ENCODE measurements at places on chromosomes 3 and 15.

DNA sequence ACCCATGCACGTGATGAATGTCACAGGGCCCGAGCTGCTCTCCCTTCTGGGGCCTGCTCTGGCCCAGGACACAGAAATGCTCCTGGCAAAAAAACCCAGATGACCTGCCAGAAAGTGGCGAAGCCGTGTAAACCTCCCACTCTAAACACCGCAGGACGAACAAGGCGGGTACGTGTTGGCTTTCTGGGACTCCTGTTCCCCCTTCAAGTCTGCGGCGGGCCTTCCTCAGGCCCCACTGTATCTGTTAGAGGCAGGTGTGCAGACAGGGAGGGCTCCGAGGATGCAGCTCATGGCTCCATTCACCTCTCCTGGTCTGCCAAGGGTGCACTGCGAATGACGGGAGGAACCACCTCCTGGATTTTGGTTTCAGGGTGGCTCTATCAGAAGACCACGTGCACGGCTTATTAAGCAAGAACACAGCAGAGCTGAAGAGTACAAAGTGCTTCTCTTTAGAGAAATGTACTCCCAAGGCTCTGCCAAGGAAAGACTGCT, 173.8 kb downstream of the ADAMTS17 start:
- DNase-seq, result no peak

DNA sequence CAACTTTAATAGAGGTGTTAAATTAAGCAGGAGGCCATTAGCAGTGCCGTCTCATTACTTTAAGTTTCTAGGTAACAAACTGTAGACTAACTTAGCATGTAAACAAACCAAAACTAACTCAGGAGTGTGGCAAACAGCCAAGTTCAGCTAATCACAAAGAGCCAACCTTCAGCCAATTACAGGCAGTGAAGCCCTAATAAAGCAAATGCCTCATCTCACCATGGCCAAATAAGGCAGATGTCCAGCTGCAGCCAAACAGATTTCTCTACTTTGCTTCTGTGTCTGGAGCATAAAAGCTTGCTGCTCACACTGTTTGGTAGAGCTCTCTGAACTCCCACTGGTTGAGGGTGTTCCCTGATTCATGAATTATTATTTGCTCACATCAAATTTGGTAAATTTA, 835.4 kb upstream of the GBE1 start:
- DNase-seq, result no peak

- DNase-seq, result peak; percentile 61
Measured at GRCh38 chr3:15654891-15655290, 53.3 kb downstream of the BTD start.

GRCh38 chr3:77071364-77071763, 31.5 kb downstream of the ROBO2 start:
- no peak for DNase-seq

GRCh38 chr15:91284758-91285466, 184.9 kb downstream of the SV2B start:
- DNase-seq, result no peak

DNA sequence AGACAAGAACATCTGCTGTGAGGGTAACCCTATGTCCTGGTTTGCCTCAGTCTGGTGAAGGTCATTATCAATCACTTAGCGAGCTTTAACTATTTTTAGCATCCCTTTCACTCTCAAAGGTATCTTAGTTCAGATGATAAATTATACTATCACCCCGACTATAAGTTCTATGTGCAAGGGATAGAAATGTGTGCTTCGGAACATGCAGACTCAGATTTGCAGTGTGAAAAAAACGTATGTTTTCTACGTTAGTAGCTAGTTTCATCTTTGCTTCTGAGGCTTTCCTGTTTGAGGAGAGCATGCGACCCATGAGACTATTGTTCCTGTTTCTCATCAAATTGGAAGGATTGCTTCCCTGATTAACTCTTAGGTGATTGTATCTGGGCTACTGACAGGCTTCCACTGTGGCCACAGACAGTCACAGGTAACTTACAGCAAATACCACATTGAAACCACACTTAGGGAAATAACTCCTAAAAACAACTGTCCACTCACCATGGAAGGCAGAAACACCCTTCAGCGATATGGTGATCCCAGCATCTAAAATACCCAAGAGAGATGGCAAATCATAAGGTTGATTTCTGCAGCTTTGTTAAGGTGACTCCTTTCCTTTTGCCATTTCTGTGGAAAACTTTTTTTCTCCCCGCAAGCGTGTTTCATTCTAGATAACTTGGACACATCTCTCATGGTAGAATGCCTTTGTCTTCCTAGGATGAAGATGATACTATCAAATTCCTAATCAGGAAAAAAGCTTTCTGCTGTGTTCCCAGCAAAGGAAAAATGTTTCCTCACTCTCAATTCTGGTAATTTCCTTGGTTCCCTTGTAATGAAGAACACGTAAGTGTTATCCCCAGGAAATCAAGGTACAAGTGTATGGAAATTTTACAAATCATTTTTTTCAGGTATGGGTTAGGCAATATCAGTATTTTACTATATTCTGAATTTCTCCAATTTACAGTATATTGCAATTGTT, 5.2 kb downstream of the GCSAM start:
- no peak for DNase-seq

- no peak for DNase-seq
Measured at GRCh38 chr3:155941354-155941753, 70.9 kb downstream of the GMPS start.

GRCh38 chr15:68618394-68618793, 39.6 kb downstream of the CORO2B start:
- no peak for DNase-seq

- no peak for DNase-seq
Measured at GRCh38 chr15:101445562-101446517, 43.7 kb downstream of the PCSK6 start.

DNA sequence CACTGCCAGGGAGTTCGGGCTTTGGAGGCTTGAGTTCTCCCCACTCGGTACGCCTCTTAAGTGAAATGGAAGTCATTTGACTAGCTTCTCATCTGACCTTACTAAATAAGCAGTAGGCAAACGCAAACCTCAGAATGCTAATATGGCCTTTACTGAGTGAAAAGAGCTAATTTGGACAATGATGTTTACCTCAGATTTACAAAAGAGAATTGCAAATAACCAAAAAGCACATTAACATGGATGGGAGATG, 1.6 kb upstream of the RNU6-1 start:
- no peak for DNase-seq

- no peak for DNase-seq
Measured at GRCh38 chr3:147304756-147305155, 101.6 kb downstream of the ZIC4 start.

GRCh38 chr15:98525661-98526001, 122.7 kb upstream of the IGF1R start:
- DNase-seq, result no peak

DNA sequence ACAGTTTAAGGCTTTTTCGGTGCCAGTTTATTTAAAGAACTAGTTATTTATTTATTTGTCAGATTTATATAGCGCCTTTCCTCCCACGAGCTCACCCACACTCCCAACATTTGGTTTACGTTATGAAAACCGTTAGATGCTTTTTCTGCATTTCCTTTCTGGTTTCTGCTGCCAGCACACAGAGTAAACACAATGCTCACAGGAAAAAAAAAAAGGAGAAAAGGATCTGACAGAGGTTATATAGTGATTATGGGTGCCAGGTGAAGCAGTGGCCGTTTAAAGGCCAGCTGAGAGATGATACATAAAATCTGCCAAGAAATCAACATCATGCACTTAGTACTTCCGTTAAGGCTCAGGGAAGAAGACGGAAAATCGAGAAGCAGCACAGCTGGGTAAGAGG, 37.9 kb downstream of the ETV5 start:
- DNase-seq, result no peak

All from posterior cingulate gyrus (tissue), 11 donors.